ENCODE measurements at places on chromosomes 4 and X.
A peak's percentile ranks its signal among the peaks of the same experiment; 100 is the strongest.

- DNase-seq: no peak
These were observed 2156.4 kb downstream of the PCDH7 start for GRCh38 chr4:32876546-32876945.

DNA sequence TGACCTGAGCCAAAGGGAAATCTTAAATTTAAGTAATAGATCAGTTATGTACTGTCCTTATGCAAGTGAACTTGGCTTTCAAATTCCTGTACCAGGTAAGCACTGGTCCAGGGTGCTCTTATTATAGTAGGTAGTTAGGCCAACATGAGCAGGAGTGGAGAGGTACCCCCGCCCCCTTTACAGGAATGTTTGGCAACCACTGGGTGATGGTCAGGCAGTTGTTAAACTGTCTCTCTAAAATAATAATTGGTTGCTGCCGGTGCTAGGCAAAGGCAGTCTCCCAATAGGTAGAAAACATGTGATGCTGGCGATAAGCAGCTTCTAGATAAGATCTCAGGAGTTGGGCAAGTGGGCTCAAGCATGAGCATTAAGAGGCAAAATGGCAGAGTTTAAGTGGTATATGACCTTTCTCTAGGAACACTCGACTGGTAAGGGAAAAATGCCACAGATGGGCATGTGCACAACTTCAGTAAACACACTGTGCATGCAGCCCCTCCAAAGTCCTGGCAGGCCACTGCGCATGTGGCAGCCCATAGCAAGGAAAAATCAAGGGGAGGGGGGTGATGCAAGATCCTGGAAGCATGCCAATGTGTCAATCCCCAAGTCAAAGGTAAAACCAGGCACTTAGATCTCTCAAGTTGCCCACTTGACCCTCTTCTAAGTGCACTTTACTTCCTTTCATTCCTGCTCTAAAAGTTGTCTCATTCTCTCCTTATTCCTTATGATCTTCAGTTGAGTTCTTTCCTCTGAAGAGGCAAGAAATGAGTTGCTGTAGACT is 1239.7 kb downstream of the C4orf33 start:
- DNase-seq: no peak

DNA sequence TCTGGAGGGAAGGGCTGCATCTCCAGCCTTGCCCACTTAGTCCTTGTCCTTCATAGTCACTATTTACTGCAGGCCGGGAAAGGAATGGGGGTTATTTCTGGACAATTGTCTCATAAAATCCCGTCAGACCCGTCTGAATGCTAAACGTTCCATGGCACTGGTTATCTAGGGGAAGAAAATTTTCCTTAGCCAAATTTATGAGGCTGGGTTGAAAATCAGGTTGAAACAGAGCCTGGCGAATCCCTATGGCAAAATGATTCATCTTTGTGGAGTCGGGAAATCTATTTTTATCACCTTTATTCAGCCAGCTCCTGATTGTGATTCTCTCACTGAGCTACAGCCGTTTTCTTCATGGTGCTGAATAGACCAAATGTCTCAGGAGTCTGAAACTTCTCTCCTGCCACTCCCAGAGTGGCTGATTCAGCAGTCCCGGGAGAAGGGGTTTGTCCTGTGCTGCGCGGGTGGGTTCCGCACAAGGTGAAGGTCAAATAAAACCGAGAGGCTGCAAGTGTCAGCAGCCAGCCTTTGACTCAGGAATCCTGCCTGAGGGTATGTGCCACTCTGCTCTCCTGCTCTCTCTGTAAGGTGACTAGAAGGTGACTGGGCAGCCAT is 1.0 kb downstream of the LIMCH1 start:
- no peak for DNase-seq

DNA sequence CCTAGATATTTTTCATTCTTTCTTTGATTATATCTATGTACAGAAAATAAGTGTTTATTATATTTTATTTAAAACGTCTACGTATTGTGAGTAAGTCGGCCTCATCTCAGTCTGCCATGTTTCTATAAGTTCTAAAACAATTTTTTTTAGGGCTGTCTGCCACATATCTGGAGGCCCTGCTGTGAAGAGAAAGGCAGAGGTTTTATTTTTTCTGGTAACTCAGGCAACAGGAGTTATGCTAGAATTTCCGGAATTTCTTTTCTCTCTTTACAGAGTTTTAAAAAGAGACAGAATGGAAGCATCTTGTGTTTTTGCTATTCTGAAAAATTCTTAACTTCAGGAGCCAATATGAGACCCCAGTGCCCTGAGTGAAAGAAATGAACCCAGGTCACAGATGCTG is 1124.0 kb upstream of the TENM3 start:
- DNase-seq: no peak

DNA sequence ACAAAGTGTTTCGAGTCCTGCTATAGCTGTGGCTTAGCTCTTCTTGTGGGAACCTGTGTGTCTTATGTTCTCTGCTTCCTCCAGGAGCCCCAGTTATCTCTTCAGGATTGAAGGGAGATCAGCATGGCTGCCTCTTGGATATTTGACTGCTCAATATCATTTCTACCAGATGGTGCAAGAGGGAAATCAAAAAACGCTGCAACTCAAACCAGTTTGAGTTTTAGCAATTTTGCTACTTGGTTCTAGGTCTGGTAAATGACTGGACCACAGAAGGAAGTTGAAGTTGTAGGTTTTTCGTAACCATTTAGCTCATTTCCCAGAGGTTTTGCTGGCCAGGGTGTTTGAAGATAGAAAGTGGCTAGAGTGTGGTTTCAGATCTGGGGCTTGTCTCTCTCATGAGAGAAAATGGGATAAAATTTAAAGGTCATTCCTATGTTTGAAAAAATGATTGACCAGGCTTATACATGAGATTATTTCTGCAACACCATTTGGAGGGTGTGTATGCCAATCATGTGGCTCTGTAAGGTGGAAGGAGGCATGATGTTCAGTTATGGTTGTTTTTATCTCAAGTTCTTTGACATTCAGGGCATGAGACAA is 210.4 kb downstream of the SPRY1 start:
- DNase-seq: no peak

DNA sequence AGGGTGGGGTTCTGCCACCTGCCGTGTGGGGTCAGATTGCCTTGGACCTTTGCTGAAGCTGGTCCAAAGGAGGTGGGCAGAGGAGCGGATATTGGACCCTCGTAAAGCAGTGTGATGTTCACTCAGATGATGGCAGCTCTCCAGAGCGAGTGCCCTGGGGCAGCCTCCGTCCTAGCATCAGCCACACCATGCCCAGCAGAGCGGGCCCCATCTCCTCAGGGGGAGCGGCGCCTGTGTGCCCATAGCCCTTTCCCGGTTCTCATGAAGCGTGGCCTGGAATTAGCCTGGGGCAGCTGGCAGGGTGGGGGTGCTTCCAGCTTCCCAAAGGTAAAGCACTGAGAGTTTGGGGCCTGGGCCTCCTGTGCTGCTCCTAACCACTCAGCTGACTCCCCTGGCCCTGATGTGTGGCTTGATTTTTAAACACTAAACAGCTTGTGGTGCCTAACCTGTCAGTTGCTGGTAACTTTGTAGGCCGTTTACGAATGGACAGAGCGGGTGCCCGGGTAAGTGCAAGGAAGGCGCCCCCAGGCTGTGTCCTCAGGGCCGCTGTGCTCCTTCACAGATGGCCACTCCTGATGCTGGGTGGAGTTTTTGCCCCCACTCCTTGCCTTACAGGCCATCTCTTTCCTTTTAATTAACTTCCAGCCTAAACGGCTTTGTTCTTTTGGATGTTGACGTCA is 36.0 kb downstream of the NOP14 start:
- DNase-seq: no peak

- peak; percentile 19 for DNase-seq
These were observed 57.5 kb downstream of the PCDH18 start for GRCh38 chr4:137474711-137475301.

Measured in T47D (cell line).